ENCODE measurements at places on chromosomes 2 and 18.

DNA sequence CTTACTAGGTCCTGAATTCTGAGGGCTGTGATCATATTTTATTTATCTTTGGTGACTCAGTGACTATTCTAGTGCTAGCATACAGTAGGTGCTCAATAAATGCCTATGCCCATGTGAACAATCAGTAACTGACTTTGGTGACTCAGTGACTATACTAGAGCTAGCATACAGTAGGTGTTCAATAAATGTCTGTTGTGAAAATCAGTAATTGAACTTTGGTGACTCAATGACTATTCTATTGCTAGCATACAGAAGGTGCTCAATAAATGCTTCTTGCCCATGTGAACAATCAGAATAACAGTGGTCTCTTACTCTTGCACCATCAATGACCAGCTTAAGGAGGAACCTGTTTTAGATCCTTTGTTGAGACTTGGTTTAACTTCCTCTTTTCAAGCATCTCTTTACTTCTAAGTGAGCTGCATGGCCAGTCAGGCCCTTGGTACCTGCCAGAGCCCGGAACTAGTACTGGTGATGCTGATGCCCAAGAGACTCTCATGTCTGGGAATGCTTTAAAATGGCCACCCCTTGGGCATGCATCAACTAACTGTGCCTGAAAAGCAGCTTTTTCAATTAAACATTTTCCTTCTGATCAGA, 214.9 kb upstream of the SPRED2 start:
- no peak for DNase-seq

- no peak for DNase-seq
These were observed 282.9 kb downstream of the DYSF start for GRCh38 chr2:71736091-71736861.

- DNase-seq, result no peak
These were observed 709 bp downstream of the RAB27B start for GRCh38 chr18:54828986-54829385.

DNA sequence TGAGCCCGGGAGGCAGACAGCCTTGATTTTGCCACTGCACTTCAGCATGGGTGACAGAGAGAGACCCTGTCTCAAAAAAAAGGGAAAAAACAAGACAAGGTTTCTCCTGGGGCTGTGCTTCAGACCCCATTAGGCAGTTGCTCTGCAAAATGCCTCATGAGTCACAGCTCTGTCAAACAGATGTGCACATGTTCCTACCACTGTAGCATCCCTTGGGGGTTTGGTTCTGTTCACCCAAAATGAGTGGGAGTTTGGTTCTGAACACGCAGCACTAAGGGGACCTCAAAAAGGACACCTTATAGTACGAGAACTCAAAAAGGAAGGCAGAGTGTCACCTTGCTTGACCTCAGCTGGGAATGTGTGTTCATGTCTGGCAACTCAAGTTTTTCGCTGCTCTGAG, 134.9 kb downstream of the RPIA start:
- DNase-seq, result no peak

DNA sequence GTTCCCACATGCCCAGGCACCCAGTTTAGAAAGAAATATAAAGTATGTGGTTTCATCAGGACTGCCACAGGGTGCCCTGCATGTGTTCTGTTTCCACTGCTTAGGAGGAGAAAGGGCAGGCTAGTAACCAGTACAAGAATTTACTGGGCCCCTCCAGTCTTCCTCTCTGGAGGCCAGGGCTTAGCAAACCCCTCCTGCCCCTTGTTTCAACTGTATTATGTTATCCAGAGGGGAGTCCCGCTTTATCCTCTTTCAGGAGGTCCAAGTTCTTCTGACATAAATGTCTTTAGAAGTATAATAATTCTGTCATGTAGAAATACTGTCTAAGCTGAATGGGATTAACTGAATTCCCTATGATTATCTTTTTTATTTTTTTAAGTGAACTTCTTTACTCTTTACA, 132.1 kb downstream of the WDSUB1 start:
- no peak for DNase-seq

GRCh38 chr2:30756051-30756719, 51.1 kb downstream of the CAPN13 start:
- DNase-seq, result no peak

GRCh38 chr2:47535073-47535472, 132.1 kb downstream of the MSH2 start:
- no peak for DNase-seq

DNA sequence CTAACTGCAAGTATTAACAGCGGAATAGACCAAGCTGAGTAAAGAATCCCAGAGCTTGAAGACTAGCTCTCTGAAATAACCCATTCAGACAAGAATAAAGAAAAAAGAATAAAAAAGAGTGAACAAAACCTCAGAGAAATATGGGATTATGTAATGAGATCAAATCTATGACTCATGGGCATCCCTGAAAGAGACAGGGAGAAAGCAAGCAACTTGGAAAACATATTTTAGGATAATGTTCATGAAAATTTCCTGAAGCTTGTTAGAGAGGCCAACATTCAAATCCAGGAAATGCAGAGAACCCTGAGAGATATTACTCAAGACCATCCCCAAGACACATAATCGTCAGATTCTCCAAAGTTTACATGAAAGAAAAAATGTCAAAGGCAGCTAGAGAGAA, 17.3 kb downstream of the PFN4 start:
- no peak for DNase-seq

GRCh38 chr18:75363446-75364225, 63.9 kb downstream of the SMIM21 start:
- no peak for DNase-seq

DNA sequence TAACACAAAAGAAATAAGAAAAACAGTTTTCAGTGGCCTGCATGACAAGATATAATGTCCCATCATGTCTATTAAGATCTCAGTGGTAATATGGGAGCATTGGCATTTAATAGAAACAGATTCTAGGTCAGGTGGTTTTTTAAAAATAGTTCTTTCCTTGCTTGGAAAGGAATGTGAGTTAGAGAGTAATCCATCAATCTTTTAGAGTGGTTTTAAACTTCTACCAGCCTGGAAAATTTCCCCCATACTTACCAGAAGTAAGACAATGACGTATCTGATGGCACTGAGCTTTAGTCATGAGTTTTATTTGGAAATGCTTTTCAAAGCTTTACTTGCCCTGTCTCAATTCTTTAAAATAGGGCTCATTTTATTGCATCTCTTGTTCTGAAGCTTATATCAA, 441.7 kb upstream of the SMIM21 start:
- no peak for DNase-seq

DNA sequence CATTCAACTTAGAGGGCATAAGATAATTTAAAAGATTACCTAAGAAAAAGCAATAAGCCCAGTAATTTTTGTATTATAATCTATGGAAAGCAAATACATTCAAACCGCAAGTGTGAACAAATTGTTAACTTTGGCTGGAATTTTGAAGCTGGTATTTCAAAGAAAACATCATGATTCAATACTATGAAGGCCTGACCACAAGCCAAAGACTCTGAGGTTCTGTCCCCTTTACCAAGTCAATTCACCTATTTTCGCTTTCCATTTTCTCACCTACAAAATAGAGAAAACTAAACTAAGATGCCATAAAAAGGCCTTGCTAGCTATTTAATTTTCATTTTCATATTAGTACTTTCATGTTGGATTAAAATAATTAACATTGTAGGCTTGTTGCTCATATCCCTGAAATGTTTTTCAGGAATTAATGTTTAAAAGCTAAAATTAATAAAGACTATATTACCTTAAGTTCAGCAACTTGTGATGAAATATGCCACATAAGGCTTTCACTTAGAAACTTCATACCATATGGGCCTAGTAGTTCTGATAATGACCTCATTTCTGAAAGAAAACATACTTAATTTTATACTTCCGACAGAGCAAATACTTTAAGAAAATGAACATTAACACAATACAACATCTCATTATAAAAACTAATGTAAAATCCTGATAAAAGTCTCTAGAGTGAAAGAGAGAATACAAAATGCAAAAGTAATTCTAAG, 85.7 kb upstream of the FRZB start:
- DNase-seq, result peak; percentile 74

GRCh38 chr2:46438102-46438501, 41.3 kb upstream of the TMEM247 start:
- no peak for DNase-seq

DNA sequence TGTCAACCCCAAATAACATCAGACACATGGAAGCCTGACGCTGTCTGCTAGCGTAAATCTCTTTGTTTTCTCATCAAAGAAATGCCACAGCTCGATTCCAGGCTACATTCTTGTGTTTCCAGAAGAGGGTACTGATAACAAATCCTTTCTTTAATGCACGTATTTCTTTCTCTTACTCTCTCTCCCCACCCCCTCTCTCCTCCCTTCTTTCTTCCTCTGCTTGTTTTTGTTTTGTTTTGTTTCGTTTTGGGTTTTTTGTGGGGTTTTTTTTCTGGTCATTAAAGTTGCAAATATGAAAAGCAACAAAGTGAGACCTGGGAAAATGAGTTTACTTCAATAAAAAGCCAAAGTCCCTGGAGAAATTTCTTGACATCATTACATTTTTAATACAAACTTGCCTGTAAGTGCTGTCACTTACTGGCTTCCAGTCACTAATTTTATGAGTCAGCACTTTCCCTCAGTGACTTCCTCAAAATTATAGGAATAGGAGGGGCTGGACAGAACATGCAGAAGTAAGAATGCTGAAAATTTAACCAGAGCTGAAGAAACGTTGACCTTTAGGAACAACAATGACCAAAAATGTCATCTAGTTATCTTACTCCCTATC, 106.7 kb upstream of the NABP1 start:
- peak; percentile 20 for DNase-seq

DNA sequence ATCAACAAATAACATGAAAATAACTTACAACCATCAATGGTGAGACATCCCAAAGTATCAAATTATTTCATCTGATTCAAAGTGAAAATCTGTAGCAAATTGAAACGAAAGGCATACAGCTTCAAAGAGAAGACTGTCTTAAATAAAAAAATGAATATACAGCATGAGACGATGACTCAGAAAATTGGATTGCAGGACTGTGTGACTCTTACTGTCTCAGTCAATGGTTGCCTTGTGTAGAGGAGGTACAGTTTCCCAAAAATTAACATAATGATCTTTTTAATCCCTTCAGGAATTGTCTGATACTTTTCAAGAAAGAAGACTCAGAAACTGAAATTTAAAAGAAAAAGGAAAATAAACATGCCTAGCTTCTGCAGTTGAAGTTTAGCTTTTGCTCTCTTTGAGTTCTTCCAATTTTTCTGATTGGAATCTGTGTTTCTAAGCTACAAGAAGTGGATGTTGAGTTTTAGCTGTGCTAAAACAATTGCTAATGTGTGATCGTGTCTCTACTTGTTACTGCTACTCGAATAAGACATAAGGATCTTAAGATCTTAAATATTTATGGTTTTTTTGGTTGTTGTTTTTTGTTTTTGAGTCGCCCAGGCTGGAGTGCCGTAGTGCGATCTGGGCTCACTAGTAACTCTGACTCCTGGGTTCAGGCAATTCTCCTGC, 41.1 kb upstream of the EPB41L3 start:
- peak; percentile 45 for DNase-seq

DNA sequence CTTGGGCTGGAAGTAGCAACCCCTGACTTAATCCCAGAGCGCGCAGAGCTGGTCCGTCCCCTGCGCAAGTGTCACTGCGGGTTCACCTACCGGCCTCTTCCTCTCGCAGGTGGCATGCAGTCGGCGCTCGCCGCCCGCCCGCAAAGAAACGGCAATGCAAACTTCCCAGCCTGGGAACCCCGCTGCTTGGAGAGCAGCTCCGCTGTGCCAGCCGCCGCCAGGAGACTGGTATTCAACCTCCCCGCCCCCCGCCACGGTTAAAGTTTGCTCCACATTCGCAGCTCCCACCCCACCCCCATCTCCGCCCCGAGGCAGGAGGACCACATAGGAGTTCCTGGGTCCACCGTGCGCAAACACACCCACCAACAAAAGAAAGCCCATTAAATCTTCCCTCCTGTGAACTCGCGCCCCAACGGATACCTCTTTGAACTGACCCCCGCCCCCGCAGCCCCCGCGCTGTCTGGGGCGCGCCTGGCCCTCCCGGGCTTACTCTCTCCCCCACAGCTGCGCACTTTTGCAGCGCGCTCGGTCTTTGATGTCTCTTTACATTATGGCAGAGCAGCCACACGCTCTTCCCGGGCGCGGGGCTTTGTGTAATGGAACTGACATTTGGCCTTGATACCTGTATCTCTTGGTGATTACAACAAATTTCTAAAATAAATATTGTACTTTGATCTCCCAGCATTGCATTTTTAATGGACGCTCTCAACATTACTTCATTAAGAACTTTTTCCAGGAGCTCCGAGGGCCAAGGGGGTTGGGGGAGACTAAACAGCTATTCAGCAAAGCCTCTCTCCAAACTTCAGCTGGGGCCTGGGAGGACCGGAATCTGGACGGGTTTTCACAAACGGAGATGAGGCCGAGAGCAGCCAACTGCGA, 3.1 kb upstream of the SP5 start:
- DNase-seq, result no peak

GRCh38 chr2:200964498-200964897, 1.0 kb upstream of the ORC2 start:
- no peak for DNase-seq

DNA sequence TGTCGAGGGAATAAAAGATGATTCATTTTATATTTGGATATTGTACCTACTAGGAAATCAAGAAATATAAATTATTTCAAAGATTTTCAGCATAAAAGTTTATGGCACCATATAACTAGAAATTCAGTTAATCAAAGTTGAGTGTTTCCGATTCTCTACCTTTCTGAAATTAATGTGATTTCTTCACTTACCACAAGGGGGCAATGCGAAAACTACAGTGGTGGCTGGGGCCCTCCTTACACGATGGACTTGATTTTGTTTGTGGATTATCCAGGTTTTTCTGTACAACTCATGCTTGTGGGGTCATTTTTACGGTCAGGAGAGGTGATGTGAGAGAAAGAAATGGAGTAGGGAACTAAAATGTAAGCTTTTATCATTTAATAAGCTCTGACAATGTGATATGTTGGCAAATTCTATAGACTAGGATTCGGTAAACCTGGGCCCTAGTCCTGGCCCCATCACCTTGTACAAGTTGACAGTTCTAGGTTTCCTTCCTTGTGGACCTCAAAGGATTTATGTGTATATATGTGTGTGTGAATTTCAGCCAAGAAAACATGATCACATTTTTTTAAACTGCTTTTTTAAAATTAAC, 47.6 kb downstream of the G6PC2 start:
- DNase-seq, result no peak

GRCh38 chr2:183606718-183607085, 482.5 kb downstream of the NUP35 start:
- DNase-seq, result no peak
